T-helper 17 cell (primary cell): ENCODE measurements at places on chromosomes 1 and 21.

- no peak for DNase-seq
These were observed 31.8 kb downstream of the IGSF21 start for GRCh38 chr1:18139198-18139981.

DNA sequence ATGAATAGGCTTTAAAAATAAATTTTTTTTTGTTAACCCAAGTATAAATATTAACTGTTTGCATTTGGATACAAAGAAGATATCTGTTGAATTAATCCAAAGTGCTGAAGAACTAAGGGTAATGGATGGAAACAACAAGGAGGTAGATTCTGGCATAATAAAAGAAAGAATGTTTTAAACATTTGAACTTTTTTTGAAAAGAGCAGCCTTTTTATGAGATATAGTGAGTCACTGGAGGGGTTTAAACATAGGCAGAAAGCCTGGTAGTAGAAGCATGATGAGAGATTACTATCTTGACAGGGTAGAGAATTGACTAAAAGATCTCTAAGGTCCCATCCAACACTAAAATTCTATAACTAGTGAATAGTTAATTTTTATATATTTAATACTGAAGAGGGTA, 2.7 kb downstream of the MIER1 start:
- no peak for DNase-seq

- DNase-seq, result no peak
These were observed 22.2 kb downstream of the CD55 start for GRCh38 chr1:207343675-207344074.

GRCh38 chr1:227786673-227787512, 28.6 kb upstream of the PRSS38 start:
- no peak for DNase-seq

DNA sequence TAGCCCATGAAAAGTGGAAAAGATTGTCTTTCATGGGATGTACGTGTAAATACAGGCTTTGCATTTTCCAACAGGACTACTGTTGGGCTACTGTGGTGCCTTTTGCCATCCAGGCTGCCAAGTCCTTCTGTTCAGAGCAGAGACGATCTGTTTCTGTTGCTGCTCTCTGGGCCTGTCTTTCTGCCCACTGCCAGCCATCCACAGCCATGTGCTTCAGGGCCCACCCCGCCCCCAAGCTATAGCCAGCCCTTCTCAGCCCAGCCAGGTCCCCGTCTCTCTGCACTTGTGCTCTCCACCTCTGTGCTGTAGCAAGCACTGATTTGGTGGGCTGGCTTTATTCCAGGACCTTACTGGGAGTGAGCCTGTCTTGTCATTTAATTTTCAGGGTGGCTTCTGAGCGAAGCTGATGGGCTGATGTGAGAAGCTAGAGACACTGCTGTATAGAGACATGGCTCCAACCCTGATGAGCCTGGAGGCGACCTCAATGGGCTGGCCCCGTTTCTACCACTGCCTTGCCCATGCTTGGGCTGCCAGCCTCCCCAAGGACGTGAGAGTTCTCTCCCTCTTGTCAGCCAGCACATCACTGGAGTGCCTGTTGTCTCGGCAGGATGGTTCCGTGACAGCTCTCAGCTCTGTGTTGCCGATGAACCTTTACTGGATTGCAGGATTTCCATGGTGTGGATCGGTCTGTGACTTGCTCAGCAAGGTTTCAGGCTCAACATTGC, 137.8 kb downstream of the PEX14 start:
- no peak for DNase-seq
